GOT3 (cell line): ENCODE measurements at places on chromosomes 4 and X.

GRCh38 chrX:107721318-107721717, 54.3 kb downstream of the TSC22D3 start:
- DNase-seq: no peak

DNA sequence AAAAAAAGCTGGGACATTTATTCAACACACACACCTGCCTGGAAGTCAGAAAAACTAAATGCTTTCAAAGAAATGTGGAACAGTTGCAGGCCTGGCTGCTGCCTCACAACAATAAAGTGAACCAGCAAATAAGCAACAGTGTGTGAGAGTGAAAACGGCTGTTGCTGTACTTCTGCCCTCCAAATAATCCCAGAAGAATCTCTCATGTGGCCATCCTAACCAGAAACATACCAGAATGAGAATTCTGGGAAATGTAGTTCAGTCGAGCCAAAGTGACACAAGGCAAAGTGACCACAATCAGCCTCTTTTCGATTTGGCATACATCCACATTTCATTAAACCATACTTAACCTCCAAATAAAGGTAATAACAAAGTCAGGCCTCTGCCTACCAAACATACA, 204.5 kb downstream of the SLC7A11 start:
- no peak for DNase-seq

- DNase-seq: no peak
These were observed 77.9 kb downstream of the ABLIM2 start for GRCh38 chr4:8080754-8081065.

GRCh38 chr4:86532851-86533250, 61.3 kb upstream of the PTPN13 start:
- no peak for DNase-seq

- no peak for DNase-seq
These were observed 590.7 kb upstream of the PITX2 start for GRCh38 chr4:111213531-111213930.

DNA sequence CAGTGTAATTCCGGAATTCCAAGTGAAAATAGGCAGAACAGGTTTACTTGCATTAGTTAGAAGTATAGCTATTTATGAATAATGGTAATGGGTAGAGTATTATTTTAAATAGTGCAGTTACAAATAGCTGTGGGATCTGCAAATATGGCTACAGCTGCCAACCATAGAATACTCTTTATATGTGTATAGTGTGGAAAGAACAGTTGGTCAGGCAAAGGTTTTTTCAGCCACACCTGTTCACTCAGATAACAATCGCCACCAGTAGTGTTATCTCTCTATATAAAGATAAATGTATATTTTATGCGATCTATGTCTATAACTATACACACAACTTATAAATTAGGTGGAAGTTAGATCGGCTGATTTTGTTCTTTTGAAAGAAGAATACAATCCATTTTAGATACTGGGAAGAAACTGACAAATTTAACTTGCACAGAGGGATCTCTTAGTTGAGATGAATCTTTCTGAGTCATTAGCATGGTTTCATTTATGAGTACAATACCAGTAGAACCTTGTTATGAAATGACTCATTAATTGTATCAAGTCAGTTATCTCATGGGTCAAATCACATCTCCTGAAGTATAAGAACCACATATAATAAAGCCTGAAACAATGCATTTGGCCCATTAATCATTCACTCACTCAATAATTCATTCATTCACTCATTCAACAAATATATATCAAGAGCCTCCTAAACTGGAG, 100.9 kb upstream of the NR3C2 start:
- DNase-seq: no peak

DNA sequence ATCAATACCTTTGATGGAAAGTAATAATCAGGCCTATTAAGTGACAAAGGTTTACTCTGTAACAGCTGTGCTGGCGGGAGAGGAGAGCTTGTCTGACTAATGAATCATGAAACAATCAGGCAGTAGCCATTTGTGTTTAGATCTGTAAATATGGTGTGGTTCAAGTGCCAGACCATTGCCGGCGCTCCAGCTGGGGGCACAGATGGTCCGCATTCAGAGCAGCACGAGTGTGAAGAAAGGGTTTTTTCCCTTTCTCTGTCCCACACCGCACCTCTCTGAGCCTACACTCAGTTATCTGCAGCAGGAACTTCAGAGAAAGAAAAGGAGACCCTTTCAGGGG, 111.3 kb upstream of the PAQR3 start:
- no peak for DNase-seq
